Calu3 (cell line): ENCODE measurements at places on chromosomes 12 and 14. TPM values are rescaled to one million over a fixed set of nuclear protein-coding genes. Genes with fewer than 3 reads are reported as not detected.
A peak's percentile ranks its signal among the peaks of the same experiment; 100 is the strongest.

DNA sequence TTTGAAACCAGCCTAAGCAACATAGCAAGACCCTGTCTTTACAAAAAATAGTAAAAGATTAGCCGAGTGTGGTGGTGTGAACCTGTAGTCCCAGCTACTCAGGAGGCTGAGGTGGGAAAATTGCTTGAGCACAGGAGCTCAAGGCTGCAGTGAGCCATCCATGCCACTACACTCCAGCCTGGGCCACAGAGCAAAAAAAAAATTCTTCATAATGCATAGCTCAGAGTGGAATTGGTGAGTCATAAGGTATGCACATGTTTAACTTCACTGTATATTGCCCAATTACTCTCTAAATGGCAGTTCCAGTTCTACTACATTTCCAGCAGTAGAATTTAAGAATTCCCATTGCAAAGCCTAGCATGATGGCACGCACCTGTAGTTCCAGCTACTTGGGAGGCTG is 26.8 kb upstream of the CLIP1 start:
- no peaks in the 10 kb centered on the region for H3K27me3 ChIP-seq
- no peak overlapping the region for H3K4me3 ChIP-seq

DNA sequence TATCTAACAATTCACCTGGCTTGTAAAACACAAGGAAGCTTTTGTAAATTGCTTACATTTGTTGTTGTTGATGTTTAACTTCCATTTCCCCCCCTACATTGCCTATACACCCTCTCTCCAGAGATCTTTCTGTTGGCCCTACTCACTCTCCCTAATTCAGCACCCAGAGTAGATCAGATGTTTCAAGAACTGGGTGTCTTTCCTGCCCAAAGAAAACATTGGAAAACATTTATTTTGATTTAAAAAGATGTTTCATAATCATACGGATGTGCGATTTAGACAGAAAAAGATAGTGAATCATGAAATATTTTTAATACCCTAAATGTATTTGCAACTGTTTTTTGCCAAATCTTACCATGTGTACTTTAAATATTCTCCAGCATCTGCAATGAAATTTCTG is 446.4 kb upstream of the RGS6 start:
- no peaks in the 10 kb centered on the region for H3K4me1 ChIP-seq
- H3K27ac ChIP-seq, result no peak overlapping the region
- no peak for DNase-seq
- H3K27me3 ChIP-seq, result no peaks in the 10 kb centered on the region
- H3K36me3 ChIP-seq, result no peaks in the 10 kb centered on the region

The KRT83 gene
- not detected in 2 replicates for total RNA-seq

The RBMS2 gene
- total RNA-seq, result 96.4 and 105 TPM in 2 replicates

The VRTN gene
- total RNA-seq, result not detected in 2 replicates

DNA sequence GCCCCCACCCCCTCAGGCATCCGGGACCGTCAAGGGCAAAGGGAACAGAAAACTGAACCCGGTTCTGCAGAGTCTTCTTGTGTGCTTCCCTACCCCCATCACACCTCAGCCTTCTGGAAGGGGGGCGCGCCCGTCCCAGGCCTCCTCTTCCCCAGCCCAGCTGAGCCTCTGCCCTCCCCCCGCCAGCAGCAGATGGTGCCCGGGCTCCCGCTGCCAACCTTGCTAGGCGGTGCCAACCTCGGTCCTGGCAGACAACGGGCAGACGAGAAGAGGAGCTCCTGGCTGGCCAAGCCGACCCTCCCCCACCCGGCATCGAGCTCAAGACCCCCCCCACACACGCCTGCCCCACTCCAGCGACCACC is 8.7 kb downstream of the STAC3 start:
- peaks cover 30% of the 10 kb centered on the region for H3K4me1 ChIP-seq
- H3K4me3 ChIP-seq, result peak overlapping the region; percentile 47
- H3K27ac ChIP-seq, result peak overlapping the region; percentile 43
- peaks cover 69% of the 10 kb centered on the region for H3K36me3 ChIP-seq
- DNase-seq, result no peak

DNA sequence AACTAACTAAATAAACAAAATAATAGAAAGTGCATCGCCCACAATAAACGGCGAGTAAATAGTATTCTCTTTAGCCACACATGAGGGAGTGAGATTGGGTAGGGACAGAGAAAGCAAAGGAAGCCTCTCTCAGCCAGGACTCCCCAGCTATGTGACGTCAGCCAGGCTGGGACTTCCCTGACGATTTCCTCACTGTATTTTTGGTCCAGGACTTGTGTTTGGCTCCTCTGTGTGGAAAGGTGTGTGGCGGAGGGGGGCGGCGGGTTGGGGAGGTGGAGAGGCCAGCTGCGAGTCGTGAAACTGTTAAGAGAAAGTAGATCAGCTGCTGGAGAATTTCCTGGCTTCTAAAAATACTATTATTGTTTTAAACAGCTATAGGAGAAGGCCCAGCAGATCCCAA is 1124.6 kb downstream of the AACS start:
- H3K27me3 ChIP-seq, result peaks cover 44% of the 10 kb centered on the region
- DNase-seq, result no peak
- no peak overlapping the region for H3K27ac ChIP-seq
- H3K36me3 ChIP-seq, result no peaks in the 10 kb centered on the region

DNA sequence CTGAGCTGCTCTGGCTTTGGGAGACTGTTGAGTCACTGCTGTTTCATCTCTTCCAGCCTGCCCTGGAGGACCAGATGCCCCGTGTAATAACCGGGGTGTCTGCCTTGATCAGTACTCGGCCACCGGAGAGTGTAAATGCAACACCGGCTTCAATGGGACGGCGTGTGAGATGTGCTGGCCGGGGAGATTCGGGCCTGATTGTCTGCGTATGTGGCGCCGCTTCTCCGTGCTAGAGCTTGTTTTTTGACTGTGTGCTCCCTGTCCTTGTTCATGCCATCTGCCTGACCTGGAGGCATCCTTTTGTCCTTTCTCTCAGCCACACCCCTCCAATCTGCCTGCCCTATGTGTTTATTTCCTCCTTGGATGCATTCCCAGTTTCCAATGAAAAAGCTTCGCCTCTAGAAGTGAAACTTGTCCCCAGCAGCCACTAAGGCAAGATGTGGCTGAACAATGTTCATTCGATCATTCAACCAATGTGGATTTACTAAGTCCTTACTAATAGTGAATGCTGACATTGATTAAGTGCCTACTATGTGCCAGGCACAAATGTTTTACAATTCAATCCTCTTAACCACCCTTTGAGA is 98.6 kb downstream of the NT5DC3 start:
- no peak overlapping the region for H3K4me3 ChIP-seq
- peak overlapping the region; percentile 43 for H3K27ac ChIP-seq
- peaks cover 10% of the 10 kb centered on the region for H3K4me1 ChIP-seq

DNA sequence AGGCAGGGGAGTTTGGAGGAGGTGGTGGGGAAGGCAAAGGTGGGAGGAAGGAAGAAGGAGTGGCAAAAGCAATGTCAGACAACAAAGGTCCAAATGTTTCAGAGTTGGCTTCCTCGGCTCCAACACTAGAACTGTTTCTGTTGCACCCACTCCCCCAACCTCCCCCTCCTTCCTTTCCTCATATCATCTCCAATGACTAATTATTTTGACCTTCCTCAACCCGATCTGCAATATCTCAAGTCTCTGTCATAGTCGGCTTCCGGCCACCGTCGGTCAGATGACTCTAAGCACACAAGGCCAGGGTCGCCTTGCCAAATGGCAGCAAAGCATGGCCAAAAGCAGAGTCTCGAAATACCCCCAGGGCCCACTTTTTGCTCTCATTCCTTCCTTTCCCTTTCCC is 637.0 kb upstream of the TBX3 start:
- no peaks in the 10 kb centered on the region for H3K4me1 ChIP-seq
- no peak for DNase-seq
- H3K4me3 ChIP-seq, result no peak overlapping the region
- H3K27me3 ChIP-seq, result no peaks in the 10 kb centered on the region
- no peak overlapping the region for H3K27ac ChIP-seq

DNA sequence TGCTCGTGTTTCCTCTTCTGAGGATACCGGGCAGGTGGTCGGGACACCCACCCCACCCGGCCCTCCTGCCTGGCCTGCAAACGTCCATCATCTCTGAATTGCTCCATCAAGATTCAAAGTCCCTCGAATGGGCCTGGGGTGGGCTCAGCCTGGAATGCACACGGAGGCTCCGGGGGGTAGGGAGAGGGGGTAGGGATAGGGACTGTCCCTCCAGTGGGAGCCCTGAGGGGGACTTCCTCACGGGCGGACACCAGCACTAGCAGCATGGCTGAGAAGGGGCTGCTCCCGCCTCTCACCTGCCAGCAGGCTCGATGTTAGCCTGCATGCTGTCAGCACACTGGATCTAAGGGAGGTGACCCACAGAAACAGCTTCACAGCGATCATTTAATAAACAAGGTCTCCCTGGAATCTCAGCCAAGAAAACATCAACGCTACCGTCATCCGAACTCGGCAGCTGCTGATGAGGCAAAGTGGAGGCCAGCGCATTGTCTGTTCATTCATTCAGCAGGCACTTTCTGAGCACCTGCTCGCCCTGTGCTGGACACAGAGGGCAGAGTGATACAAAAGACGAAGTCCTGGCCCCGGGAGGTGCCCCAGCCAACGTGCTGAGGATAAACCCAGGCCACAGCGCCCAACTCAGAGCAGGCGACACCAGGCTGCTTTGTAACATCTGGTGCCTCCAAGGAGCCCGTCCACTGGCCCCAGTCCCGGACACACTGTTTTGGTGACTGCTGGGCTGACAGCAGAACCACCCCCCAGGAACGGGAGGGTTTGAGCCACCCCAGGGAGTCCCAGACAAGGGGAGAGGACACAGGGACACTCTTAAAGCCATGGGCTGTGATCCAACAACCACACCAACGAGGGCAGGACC is 6.3 kb downstream of the TMEM179 start:
- peaks cover 100% of the 10 kb centered on the region for H3K27me3 ChIP-seq
- H3K4me1 ChIP-seq, result no peaks in the 10 kb centered on the region
- no peaks in the 10 kb centered on the region for H3K36me3 ChIP-seq

The C3AR1 gene
- total RNA-seq, result not detected in 2 replicates

- H3K27me3 ChIP-seq, result no peaks in the 10 kb centered on the region
- no peak for DNase-seq
- H3K36me3 ChIP-seq, result no peaks in the 10 kb centered on the region
Measured at GRCh38 chr12:76520348-76520747, 39.2 kb downstream of the OSBPL8 start.

The LRRC43 gene
- total RNA-seq, result not detected in 2 replicates

DNA sequence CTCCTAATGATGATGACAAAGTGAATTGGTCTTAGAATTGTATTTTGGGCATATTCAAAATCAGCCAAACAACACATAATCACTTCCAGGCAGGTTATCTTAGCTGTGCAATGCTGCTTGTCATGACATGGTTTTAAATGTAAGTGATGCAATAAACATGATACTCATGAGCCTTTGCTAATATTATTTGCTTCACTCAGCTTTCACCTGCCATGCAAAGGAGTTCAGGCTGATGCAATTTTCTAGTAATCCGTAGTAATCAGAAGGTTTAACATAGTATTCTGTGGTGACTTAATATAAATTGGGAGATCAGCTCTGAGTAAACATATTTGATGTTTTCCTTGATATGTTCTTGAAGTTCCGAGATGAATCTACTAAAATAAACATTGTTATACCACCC is 29.1 kb downstream of the TMEM260 start:
- no peak overlapping the region for H3K27ac ChIP-seq
- no peaks in the 10 kb centered on the region for H3K27me3 ChIP-seq
- no peak overlapping the region for H3K4me3 ChIP-seq
- no peak for DNase-seq
- no peaks in the 10 kb centered on the region for H3K36me3 ChIP-seq

- H3K4me1 ChIP-seq, result peaks cover 9% of the 10 kb centered on the region
- no peak overlapping the region for H3K27ac ChIP-seq
Measured at GRCh38 chr14:80059041-80059440, 152.3 kb downstream of the DIO2 start.

GRCh38 chr12:120413901-120414695 is 23.8 kb upstream of the COX6A1 start:
- H3K36me3 ChIP-seq, result no peaks in the 10 kb centered on the region
- no peaks in the 10 kb centered on the region for H3K27me3 ChIP-seq
- no peak for DNase-seq
- H3K4me1 ChIP-seq, result no peaks in the 10 kb centered on the region
- H3K4me3 ChIP-seq, result no peak overlapping the region

The OVCH1 gene
- total RNA-seq, result not detected in 2 replicates

The RHOJ gene
- total RNA-seq, result 0.40 TPM in 1 of 2 replicates, not detected in the other

The CMA1 gene
- not detected in 2 replicates for total RNA-seq

The ANO4 gene
- 1.3 and 1.9 TPM in 2 replicates for total RNA-seq

DNA sequence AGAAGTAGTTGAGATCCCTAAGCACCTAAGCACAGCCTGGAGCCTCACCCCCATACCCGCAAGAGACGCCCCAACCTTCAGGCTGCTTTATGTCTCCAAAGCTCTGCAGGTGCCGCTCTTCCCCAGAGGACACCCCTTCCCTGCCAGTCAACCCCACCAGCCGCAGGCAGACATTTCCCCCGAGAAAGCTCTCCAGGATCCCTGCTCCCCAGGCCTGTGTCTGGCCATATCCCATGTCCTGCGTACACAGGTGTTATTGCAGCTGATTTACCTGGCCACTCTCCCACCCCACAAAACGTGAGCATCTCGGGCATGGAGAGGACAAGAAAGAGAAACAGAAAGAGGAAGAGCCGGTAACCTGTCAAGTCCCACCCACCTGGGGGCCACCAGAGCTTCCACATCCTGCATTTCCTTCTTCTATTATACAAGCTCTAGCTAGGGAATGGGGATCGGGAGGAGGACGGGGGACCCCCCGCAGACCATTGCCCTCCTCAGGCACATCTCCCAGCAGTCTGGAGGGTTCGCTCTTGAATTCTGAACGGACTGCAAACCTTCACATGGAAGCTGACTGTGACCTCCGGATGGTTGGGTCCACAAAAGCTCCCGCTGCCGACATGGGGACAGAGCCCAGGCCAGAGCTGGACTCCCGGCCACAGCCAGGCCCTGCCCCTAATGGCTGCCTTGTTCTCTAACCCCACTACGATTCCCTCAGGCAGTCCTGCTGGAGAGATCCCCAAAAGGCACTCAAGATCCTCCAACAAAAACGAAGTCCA is 17.6 kb downstream of the CCDC88C start:
- H3K27me3 ChIP-seq, result no peaks in the 10 kb centered on the region
- no peak overlapping the region for H3K4me3 ChIP-seq
- DNase-seq, result no peak
- no peak overlapping the region for H3K27ac ChIP-seq

DNA sequence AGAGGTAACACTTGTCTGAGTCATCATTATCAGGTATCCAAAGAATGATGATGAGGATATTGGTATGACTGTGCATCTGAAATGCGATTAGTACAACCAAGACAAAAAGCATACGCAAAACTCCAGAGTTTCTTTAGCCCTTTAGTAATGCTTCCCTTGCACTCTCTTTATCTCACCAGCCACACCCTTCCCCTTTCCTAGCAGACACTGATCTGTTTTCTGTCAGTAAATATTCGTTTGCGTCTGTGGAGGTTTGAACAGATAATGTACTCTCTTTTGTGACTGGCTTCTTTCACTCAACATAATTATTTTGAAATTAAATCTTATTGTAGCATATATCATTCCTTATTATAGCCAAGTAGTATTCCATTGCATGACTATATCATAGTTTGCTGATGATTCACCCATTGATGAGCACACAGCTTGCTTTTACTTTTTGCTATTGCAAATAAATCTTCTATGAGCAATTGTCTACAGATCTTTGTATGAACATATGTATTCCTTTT is 775.7 kb downstream of the SLC6A15 start:
- DNase-seq, result no peak
- H3K36me3 ChIP-seq, result no peaks in the 10 kb centered on the region
- no peaks in the 10 kb centered on the region for H3K4me1 ChIP-seq

The SYT10 gene
- total RNA-seq, result 2.9 and 4.8 TPM in 2 replicates

The EMP1 gene
- total RNA-seq, result 128 and 146 TPM in 2 replicates

The PTGER2 gene
- total RNA-seq, result 0.29 TPM in 1 of 2 replicates, not detected in the other
